C1 segment of cervical spinal cord (tissue), 14 donors: ENCODE measurements at places on chromosomes 2 and 18.

- DNase-seq = no peak
Observed at GRCh38 chr2:234308813-234309195, 188.1 kb downstream of the ARL4C start.

- no peak for DNase-seq
Observed at GRCh38 chr2:51170273-51170672, 138.3 kb upstream of the NRXN1 start.

DNA sequence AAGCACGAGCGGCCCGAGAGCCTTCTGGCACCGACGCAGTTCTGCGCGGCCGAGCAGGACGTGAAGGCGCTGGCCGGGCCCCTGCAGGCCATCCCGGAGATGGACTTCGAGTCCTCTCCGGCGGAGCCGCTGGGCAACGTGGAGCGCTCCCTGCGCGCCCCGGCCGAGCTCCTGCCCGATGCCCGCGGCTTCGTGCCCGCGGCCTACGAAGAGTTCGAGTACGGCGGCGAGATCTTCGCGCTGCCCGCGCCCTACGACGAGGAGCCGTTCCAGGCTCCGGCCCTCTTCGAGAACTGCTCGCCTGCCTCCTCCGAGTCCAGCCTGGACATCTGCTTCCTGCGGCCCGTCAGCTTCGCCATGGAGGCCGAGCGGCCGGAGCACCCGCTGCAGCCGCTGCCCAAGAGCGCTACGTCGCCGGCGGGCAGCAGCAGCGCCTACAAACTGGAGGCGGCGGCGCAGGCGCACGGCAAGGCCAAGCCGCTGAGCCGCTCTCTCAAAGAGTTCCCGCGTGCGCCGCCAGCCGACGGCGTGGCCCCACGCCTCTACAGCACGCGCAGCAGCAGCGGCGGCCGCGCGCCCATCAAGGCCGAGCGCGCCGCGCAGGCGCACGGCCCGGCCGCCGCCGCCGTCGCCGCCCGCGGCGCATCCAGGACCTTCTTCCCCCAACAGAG is 70.4 kb downstream of the ARHGEF33 start:
- DNase-seq = no peak

DNA sequence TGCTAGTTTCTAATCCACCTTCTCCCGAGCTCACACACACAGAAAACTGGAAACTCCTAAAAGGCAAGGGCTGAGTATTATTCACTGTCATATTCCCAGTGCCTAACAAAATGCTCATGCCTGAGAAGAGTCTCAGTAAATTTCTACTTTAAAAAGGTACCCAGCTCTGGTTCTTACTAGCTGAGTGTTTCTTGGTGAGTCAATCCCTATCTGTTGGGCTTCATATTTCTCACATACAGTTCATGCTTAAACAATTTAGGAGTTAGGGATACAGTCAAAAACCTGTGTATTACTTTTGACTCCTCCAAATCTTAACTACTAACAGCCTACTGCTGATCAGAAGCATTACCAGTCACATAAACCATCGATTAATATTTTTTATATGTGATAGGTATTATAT is 204.9 kb downstream of the EN1 start:
- no peak for DNase-seq

- no peak for DNase-seq
Observed at GRCh38 chr2:128386066-128386465, 67.4 kb upstream of the HS6ST1 start.

DNA sequence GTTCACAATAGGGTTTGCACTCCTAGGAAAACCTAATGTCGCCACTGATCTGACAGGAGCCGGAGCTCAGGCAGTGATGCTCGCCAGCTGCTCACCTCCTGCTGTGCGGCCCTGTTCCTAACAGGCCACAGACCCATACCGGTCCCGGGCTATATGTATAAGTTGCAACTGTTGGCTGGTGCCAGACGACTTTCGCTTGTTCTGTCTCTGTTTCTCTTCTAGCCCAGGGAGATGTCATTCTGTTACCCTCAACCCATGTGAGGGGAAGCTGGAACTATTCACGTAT is 170.3 kb downstream of the BCL2 start:
- DNase-seq = no peak

DNA sequence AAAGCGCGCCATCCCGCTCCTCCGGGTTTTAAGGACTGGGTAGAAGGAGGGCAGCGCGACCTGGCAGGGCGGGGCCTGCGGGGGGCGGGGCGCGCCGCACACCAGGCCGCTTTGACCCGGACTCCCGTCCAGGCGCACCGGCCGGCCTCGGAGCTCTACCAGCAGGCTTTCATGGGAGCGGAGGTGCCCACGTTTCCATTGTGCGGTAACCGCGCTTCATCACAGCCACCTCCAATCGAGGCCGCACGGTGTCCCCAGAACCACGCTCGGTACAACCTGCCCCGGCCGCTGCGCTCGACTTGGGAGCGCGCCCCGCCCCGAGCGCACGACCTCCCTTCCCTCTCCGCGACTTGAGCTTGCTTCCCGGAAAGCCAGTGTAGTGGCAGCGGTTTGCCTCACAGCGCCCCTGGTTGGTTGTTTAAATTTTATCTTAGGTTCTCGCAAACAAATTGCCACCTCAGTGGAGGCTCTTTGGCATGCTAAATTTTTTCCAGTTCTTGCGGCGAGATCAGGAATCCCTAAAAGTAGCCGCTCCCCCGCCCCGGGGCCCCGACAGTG is 280 bp upstream of the CYP1B1 start:
- DNase-seq = no peak

- DNase-seq = no peak
Observed at GRCh38 chr2:188956961-188957360, 17.2 kb upstream of the COL3A1 start.

DNA sequence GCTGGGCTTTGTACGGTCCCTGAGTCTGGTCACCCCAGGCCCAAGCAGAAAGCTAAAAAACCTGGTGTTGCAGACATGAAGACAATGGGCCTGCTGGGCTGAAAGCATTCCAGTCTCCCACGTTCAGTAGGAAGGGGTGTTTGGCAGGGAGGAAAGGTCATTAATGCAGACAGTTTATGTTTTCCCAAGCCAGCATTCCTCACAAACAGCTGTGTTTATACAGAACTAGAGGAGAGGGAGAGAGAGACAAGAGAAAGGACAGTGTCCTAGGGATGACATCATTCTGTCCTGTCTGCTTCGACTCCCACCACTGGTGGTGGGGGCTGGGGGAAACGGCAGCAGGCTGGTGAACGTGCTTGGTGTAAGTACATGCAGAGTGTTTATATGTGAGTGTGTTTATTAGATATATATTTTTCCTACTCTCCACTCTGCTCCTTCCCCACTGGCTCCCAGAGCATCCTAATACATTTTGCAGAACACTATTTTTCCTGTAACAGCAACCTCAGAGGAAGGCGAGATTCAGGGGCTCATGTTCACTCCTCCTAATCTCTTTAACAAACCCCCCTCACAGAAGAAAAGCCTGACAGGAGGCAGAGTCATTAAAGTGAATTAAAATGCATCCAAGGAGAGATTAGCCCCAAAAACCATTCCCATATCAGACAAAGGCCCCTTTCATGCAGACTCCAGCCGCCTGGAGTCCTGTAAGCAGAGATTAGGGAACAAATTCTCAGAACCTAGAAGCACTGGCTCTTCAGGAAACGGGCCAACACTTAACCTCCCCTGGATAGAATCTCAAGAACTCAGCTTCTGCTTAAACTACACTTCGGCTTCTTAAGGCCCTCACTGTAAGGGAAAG is 380.4 kb downstream of the TNS1 start:
- DNase-seq = no peak

DNA sequence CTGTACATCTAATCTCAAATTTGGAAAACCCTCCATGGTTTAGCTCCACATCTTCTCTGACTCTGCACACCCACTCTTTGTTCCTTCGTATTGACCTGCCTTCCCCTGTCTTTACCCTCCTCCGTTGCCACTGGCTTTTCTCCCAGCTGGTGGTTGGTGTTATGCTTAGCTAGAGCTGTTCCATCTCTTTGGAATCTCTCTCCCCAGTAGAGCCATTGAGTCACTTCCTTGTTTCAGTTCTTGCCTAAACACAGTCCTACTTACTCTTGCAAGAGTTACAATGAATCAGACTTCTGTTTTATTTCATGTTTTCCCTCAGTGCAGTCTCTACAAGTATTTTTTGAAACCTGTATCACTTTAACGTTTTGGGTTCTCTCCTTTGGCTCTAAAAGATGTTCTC is 263.9 kb downstream of the LTBP1 start:
- DNase-seq = no peak

DNA sequence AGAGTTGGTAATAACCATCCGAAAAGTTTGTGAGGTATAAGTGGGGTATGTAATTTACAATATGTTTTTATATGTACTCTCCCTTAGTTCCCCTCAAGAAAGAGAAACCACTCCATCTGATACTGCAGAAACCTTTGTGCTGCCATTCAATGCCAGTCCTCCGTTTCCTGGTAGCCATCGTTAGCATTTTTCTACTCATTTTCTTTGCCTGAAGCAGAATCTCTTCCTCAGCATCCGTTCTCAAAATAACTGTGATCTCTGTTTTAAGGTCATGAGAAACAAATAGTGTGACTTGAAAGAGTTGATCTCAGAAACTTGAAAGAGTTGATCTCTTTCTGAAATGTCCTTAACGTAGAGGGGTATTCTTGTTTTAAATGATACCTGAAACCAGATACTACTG is 996 bp downstream of the PTCD3 start:
- DNase-seq = no peak

DNA sequence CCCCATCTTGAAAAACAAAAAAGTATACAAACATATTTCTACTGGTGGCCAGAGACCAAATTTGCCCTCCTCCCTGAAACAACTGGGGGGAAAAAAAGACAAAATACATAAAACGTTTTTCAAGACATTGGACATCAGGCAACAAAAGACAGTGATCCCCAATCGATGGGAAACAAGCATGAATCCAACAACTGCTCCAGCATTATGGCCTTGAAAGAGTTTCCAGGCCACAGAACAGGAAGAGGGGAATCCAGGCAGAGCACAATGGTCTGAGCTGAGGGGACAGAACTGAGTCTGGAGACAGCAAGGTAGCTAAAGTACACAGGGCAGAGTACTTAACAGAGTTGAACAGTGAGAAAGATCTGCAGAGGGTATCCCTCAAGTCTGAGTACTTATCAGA is 4.4 kb downstream of the CCDC88A start:
- DNase-seq = no peak

- no peak for DNase-seq
Observed at GRCh38 chr2:223815884-223816570, 21.4 kb downstream of the AP1S3 start.

DNA sequence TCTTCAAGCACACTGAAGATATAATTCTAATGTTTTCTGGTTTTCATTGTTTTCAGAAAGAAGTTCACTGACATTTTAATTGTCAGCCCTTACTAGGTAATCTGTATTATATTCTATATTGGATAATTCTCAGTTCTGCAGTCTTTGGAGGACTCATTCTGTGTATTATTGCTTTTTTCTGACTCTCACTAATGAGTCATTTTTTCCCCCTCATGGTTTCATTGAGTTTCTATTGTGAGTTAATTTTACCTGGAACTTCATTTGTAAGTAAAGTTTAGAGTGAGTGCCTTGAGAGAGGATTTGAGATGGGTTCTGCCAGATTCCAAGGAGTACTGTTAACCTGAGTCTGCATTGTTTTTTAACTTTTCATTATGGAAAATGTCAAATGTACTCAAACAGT is 90.4 kb upstream of the LYPD1 start:
- DNase-seq = no peak

DNA sequence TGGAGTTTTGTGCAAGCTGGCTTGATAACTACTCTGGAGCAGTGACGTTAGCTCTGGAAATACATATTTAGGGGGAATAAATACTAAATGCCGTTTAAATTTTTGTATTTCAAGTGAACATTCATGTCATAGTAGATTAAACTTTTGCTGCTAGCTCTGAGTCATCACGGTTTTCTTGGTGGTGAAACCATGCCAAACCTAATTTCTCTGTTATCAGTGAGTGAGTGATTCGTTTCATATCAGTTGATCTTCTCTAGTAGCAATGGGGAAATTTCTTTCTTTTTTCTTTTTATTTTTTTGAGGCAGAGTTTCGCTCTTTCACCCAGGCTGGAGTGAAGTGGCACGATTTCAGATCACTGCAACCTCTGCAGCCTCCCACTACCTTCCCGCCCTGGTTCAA is 211.1 kb downstream of the PTPRM start:
- no peak for DNase-seq

- no peak for DNase-seq
Observed at GRCh38 chr2:68765739-68766375, 31.2 kb downstream of the ARHGAP25 start.

DNA sequence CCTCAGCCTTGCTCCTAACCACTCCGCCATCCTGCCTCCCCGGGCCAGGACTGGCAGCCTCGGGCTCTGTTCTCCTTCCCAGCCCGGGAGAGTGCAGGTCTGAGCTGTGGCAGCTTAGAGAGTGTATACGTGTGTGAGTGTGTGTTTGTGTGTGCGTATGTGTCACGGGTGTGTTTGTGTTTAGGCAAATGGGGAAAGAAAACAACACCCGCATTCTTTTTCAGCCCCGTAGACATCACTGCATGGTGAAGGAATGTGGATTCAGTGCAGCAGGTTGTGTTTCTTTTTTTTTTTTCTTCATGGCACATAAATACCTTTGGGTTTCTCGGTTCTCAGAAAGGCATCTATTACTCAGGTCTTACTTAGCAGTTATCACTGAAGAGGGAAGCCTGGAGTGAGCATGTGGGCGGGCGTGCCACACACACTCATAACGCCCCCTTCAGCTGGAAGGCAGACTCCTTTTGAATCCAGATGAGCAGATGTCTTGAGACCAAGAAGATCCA is 44.2 kb downstream of the GLI2 start:
- DNase-seq = no peak

- DNase-seq = no peak
Observed at GRCh38 chr2:158464426-158465281, 7.9 kb downstream of the PKP4 start.

DNA sequence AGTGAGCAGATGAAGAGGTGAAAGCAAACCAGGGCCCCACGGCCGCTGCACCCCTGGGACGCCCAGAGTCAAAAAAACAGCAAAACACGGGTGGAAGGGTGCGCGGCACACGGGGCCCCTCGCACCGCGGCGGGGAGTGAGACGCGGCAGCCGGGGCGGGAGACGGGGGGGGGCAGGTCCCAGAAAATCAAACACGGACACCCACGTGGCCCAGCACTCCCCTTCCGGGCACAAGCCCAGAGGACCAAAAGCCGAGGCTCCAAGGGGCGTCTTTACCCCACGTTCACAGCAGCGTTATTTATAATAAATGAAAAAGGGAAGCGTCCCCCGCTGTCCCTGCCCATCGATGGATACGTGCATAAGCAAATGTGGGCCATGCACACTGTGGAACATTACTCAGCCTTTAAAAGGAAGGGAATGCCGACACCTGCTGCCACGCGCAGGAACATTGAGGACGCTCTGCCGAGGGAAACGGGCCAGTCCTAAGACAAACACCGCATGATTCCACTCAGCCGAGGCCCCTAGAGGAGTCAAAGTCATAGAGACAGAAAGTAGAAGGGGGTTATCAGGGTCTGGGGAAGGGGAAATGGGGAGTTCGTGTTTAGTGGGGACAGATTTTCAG is 677 bp upstream of the COPS9 start:
- DNase-seq = no peak
